IMR-90 (cell line): ENCODE measurements at places on chromosomes 16 and 17. TPM values are rescaled to one million over a fixed set of nuclear protein-coding genes. Genes with fewer than 3 reads are reported as not detected.

LPCAT2 gene
- 8.6 and 15.6 TPM in 2 replicates for total RNA-seq

SRCAP gene
- total RNA-seq: 4.5 and 6.4 TPM in 2 replicates

RASD1 gene
- total RNA-seq: 0.54 and 1.1 TPM in 2 replicates

DNA sequence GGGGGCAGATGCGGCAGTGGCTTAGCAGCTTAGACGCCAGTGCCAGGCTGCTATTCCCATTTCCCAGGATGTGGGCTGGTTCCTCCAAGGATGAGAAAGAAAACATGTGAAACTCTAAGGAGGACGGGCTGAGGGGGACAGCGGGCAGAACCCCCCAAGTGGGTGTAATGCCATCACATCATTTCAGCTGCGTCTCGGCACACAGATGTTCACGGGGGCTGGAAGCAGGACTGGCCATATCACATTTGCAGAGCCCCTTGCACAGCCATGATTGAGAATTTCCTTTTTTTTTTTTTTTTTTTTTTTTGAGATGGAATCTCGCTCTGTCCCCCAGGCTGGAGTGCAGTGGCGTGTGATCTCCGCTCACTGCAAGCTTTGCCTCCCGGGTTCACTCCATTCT lies 15.3 kb upstream of the GINS2 start:
- no peaks in the 10 kb centered on the region for H3K27me3 ChIP-seq
- no peak for DNase-seq
- peaks cover 2% of the 10 kb centered on the region for H3K36me3 ChIP-seq
- H3K4me3 ChIP-seq: no peak overlapping the region
- H3K4me1 ChIP-seq: 0 out of 2 replicates have a peak, but pooled peaks cover 3% of the 10 kb centered on the region
- H3K27ac ChIP-seq: no peak overlapping the region

DNA sequence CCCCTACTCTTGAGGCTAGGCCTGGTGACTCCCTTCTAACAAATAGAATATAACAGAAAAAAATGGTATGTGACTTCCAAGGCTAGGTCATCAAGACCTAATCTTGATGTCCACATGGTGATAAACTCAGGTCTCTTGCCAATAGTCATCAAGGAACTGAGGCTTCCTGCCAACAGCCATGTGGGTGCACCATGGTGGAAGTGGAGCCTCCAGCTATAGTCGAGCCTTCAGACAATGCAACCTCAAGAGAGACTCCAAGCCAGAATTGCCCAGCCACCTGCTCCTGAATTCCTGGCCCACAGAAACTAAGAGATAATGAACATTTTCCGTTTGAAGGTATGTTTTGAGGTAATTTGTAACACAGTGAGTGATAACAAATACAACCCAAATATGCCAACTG lies 55.9 kb upstream of the SREBF1 start:
- no peak overlapping the region for H3K27ac ChIP-seq
- H3K36me3 ChIP-seq: peaks cover 31% of the 10 kb centered on the region
- no peak for DNase-seq
- peaks cover 4% of the 10 kb centered on the region; the same call in 1 of the 2 replicates for H3K4me1 ChIP-seq

DNA sequence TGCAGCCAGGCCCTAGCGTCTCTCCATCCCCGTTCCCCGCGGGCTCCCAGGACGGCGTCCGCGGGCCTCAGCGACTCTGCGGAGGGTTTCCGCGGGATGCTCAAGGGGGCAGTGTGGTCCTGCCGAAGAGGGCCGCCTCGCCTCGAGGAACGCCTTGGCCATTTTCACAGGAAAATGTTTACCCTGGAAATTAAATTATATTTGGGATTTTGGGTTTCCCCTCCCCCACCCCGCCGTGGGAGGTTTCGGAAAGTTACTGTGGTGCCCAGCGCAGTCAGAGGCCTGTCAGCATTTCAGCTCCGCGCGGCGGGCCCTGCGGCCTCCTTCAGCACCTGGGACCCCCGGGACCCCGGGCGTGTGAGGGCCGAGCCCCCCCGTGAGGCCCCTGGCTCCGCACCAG lies 94.5 kb downstream of the PCTP start:
- 0 out of 2 replicates have a peak, but pooled peaks cover 2% of the 10 kb centered on the region for H3K27me3 ChIP-seq
- no peaks in the 10 kb centered on the region for H3K4me1 ChIP-seq
- no peak overlapping the region for H3K4me3 ChIP-seq
- no peaks in the 10 kb centered on the region for H3K36me3 ChIP-seq
- DNase-seq: peak; percentile 20
- no peak overlapping the region for H3K27ac ChIP-seq

CCDC40 gene
- 0.90 and 1.9 TPM in 2 replicates for total RNA-seq

DNA sequence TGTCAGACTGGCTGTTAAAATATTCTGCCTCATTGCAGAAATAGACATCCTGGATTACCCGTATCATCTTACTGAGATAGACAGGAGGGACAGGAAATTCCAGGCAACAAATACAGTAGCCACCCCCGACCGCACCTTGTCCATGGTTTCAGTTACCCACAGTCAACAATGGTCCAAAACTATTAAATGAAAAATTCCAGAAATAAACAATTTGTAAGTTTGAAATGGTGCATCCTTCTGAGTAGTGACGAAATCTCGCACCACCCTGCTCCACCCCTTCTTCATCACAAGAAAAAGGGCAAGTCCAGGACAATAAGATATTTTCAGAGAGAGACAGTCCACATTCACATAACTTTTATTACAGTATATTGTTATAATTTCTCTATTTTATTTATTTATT lies 23.6 kb upstream of the PRSS54 start:
- H3K4me1 ChIP-seq: no peaks in the 10 kb centered on the region
- no peak overlapping the region for H3K27ac ChIP-seq
- peaks cover 4% of the 10 kb centered on the region; the same call in 1 of the 2 replicates for H3K27me3 ChIP-seq
- no peak for DNase-seq
- no peak overlapping the region for H3K4me3 ChIP-seq

DNA sequence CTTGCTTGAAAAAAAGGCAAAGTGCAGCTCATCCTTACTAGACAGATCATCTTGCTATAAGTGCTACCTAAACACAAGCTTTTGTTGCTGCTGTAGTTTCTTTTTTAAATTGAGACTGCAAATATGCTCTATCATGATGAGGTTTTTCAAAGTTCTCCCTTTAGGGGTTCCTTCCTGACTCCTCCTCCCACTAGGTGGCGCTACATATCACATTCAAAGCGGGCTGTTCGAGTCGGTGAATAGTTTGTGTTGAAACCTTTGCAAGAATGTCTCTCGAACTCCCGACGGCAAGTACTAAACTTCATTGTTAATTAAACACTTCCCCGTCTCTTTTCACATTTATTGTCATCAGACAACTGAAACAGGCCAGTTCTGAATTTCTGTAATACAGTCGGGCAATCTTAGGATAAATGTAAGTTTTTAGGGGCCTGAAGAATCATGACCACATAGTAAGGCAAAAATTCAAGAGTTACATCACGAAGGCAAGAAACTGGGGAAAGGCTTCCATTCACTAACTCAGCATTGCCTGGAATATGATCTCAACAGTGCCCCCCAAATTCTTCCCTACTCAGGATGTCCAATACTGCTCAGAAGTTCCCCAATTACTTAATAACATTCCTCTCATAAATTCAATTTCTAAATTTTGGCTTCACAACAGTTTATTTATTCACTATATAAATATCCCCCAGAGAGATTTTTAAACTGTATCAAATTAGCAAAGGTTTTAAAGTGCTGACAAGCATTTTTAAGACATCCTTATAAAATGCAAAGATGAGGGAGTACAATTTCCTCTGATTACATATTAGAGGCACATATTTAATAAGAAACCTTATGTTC lies 6.7 kb downstream of the HS3ST3A1 start:
- H3K36me3 ChIP-seq: no peaks in the 10 kb centered on the region
- no peaks in the 10 kb centered on the region for H3K27me3 ChIP-seq
- peak overlapping the region; percentile 59; the same call in 1 of the 2 replicates for H3K27ac ChIP-seq
- DNase-seq: peak; percentile 89
- peak overlapping the region; percentile 9; the same call in 1 of the 2 replicates for H3K4me3 ChIP-seq
- H3K4me1 ChIP-seq: peaks cover 21% of the 10 kb centered on the region

GRCh38 chr17:38656959-38657823 lies 17.6 kb downstream of the EPOP start:
- no peak overlapping the region for H3K4me3 ChIP-seq
- no peaks in the 10 kb centered on the region for H3K36me3 ChIP-seq
- H3K4me1 ChIP-seq: no peaks in the 10 kb centered on the region
- H3K27me3 ChIP-seq: peaks cover 53% of the 10 kb centered on the region
- DNase-seq: no peak

- DNase-seq: no peak
- no peaks in the 10 kb centered on the region for H3K36me3 ChIP-seq
- no peak overlapping the region for H3K27ac ChIP-seq
These were observed 2.2 kb downstream of the SDR42E2 start for GRCh38 chr16:22164482-22164881.

DNA sequence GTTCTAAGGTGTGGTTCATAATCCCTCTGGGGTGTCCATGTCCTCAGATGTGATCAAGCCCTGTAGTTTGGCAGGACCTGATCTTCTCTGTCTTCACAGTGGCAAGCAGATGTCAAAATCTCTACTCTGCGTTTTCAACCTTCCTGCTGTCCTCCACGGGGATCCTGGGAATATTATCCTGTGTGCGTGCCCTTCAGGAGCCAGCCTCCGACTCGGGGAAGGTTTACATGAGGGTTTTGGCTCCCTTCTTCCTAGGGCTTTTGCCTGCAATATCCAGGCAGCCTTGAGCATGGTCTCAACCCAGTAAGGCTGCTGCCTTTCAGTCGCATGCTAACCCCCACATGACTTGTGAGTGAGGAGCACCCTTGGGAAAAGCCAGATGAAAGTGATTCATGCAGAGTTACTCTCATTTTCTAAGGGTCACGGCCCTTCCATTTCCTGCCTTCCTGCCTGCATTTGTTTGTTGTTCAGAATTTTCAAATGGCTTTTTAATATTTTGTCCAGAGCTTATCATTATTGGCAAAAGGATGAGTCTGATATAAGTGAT lies 202.2 kb upstream of the CHMP6 start:
- H3K4me3 ChIP-seq: no peak overlapping the region
- DNase-seq: peak; percentile 97
- peaks cover 32% of the 10 kb centered on the region for H3K4me1 ChIP-seq
- H3K27me3 ChIP-seq: no peaks in the 10 kb centered on the region
- no peaks in the 10 kb centered on the region for H3K36me3 ChIP-seq

DNA sequence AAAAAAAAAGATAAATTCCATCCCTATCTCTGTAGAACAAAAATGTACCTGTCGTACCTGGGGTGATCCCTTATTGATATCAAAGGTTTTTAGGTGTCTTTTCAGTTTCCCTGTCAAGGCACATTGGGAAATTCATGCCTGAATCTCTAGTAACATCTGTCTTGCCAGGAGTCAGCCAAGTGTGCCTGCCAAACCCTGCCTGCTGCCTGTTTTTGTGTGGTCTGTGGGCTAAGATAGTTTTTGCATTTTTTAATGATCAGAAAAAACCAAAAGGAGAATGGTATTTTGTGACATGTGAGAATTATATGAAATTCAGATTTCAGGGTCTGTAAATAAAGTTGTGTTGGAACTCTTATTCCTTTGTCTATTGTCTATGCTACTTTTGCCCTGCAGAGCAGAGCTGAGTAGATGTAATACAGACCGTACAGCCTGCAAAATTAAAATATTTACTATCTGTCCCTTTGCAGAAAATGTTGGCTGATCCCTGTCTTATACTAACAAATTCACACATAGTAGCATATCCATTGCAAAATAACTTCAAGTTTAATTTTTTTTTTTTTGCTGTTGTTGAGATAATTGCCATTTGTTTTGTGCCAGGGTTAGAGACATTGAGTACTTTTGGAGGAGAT lies 13.0 kb upstream of the CHP2 start:
- peaks cover 2% of the 10 kb centered on the region for H3K27me3 ChIP-seq
- no peak overlapping the region for H3K4me3 ChIP-seq
- no peak for DNase-seq
- H3K27ac ChIP-seq: no peak overlapping the region
- no peaks in the 10 kb centered on the region for H3K4me1 ChIP-seq

RANGRF gene
- 16.1 and 19.5 TPM in 2 replicates for total RNA-seq

CPD gene
- 78.0 and 94.5 TPM in 2 replicates for total RNA-seq

ASPSCR1 gene
- total RNA-seq: 7.2 and 8.3 TPM in 2 replicates

TP53TG3 gene
- total RNA-seq: not detected in 2 replicates

MSL1 gene
- 28.3 and 29.7 TPM in 2 replicates for total RNA-seq

- H3K27me3 ChIP-seq: 0 out of 2 replicates have a peak, but pooled peaks cover 3% of the 10 kb centered on the region
- H3K4me1 ChIP-seq: peaks cover 9% of the 10 kb centered on the region
- no peak overlapping the region for H3K27ac ChIP-seq
- H3K4me3 ChIP-seq: no peak overlapping the region
These were observed 18.5 kb downstream of the RGS9 start for GRCh38 chr17:65155622-65156021.

DNA sequence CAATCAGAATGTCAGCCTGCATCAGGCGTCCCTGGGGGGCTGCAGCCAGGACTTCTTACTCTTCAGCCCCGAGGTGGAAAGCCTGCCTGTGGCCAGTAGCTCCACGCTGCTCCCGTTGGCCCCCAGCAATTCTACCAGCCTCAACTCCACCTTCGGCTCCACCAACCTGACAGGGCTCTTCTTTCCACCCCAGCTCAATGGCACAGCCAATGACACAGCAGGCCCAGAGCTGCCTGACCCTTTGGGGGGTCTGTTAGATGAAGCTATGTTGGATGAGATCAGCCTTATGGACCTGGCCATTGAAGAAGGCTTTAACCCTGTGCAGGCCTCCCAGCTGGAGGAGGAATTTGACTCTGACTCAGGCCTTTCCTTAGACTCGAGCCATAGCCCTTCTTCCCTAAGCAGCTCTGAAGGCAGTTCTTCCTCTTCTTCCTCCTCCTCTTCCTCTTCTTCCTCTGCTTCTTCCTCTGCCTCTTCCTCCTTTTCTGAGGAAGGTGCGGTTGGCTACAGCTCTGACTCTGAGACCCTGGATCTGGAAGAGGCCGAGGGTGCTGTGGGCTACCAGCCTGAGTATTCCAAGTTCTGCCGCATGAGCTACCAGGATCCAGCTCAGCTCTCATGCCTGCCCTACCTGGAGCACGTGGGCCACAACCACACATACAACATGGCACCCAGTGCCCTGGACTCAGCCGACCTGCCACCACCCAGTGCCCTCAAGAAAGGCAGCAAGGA lies 10.4 kb downstream of the NFE2L1 start:
- peaks cover 22% of the 10 kb centered on the region for H3K4me1 ChIP-seq
- no peak overlapping the region for H3K4me3 ChIP-seq
- DNase-seq: no peak
- H3K27me3 ChIP-seq: no peaks in the 10 kb centered on the region
- no peak overlapping the region for H3K27ac ChIP-seq
- peaks cover 65% of the 10 kb centered on the region for H3K36me3 ChIP-seq

GRCh38 chr17:31750578-31750977 lies 108.5 kb downstream of the COPRS start:
- H3K4me3 ChIP-seq: no peak overlapping the region
- H3K4me1 ChIP-seq: peaks cover 9% of the 10 kb centered on the region
- H3K36me3 ChIP-seq: no peaks in the 10 kb centered on the region
- no peak overlapping the region for H3K27ac ChIP-seq
- H3K27me3 ChIP-seq: no peaks in the 10 kb centered on the region
- DNase-seq: no peak

DNA sequence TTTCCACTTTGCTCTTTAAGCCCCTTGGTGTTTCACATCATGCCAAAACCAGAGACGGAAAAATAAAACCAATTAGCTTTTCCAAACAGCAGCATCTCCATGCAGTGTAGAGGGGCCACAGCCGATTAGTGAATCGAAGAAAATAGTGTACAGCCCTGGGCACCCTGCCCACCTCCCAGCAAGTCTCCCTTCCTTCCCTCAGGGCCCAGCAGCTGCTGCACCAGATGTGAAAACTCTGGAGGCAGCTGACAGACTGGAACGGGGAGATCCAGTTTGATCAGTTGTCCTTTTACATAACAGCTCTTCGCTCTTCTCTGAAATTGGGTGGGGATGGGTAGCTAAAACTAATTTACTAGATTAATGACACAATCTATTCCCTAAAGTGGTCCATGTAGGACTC lies 19.3 kb downstream of the TMEM11 start:
- no peaks in the 10 kb centered on the region for H3K27me3 ChIP-seq
- H3K36me3 ChIP-seq: peaks cover 23% of the 10 kb centered on the region
- no peak overlapping the region for H3K4me3 ChIP-seq
- H3K27ac ChIP-seq: no peak overlapping the region
- H3K4me1 ChIP-seq: peaks cover 9% of the 10 kb centered on the region; the same call in 1 of the 2 replicates

SMCR8 gene
- total RNA-seq: 10.6 and 10.9 TPM in 2 replicates
